Gastroesophageal sphincter (tissue), 4 donors: ENCODE measurements at places on chromosomes 2 and 18. TPM values are rescaled to one million over a fixed set of nuclear protein-coding genes. Genes with fewer than 3 reads are reported as not detected.
A peak's percentile ranks its signal among the peaks of the same experiment; 100 is the strongest.

C2orf80 gene
- not detected for total RNA-seq

DNA sequence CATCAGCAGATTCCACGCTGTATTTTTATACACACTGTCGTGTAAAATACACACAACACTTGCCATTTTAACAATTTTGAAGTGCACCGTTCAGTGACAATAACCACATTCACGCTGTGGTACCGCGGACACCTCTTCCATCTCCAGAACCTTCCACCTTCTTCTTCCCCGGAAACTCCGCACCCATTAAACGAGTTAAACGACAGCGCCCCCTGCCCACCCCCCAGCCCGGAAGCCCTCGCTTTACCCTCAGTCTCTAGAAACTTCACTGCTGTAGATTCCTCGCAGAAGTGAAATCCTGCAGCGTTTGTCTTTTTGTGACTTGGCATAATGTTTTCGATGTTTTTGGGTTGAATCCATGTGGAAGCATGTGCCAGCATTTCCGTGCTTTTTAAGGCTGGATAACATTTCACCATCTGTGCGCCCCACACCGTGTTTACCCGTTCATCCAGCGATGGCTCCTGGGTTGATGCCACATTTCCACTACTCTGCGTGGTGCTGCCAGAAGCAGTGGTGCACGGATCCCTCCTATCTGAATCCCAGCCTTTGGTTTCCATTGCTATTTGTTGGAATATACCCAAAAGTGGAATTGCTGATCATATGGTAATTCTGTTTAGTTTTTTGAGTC lies 32.0 kb upstream of the TMEM18 start:
- no peak for ATAC-seq

DNA sequence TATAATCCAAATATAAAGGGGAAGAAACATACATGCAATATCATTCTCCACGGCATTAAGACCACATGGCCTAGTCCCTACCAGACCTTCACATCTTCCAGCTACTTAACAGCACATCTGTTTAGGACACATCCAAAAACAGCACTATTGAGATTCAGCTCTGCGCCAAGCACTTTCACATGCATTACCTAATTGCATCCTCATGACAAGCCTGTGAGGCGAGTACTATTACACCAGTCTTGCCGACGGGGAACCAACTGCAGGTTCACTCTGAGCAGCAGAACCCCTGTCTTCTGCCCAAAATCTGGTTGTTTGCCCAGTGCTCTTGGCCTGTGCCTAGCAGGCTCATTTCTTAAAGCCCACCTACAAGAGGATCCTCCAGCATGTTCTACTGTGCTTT lies 66.7 kb downstream of the AAK1 start:
- ATAC-seq, result no peak

DNA sequence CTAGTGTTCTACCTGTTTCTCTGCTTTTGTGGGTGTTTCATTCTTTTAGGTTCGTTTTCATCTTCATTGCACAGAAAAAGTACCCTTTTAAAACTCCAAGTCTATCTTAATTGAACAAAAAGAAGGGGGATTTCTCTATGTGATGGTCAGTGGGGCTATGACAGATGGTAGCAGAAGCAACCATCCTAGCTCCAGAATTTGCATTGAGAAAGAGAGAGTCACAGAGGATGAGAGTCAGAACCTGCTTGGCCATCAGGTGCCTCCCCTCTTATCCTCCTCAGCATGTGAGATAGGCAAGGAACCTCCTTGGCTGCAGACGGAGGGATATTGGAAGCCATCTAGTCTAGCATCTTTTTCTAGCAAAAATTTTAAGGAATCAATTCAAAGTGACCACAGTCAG lies 398.0 kb upstream of the DCC start:
- no peak for ATAC-seq

RND3 gene
- total RNA-seq, result 105 TPM

DNA sequence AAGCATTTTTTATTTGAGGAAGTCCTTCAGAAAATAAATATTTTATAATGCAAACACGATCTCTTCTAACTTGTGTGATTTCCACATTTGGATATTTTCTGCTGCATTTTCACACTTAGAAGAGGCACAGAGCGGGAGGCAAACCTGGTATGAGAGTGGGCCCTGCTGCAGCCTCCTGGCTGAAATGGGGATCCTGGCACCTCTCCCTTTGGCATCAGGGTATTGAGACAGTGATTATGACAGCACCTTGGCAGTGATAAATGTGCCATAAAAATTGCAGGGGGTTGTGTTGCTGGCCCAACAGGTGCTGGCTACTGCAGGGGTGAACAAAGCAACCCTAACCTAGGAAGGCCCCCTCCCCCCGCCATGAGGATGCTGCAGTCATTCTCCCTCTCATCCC lies 128.6 kb downstream of the TSN start:
- no peak for ATAC-seq

DNA sequence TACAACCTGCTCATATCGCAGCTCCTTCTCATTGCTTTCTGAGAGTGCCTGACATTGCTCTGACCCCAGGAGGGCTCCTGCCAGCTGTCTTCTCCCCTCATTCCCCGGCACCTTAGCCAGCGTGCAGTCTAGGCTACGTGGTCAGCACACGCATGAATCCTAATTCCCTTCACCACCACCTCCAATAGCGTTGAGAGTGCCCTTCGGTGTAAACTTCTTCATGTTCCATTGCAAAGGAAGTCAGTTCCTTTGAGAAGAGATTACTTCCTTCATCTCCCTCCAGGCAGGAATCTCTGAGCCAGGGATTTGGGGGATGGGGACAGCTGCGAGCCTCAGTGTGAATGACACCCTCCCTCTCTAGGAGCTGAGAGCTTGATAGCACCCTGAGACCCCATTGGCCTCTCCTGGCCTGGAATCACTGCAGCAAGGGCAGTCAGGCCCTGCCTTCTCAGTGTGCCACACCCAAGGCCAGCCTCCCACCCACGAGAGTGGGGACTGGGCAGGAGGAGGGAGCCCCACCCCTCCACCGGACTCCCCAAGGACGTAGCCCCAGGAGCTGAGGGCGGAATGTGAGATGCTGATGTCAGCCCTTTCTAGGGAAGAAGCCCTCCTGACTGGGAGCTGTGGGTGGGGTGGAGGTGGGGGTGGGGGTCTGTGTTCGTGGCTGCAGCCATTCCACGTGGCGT lies 53.4 kb downstream of the SLC66A2 start:
- ATAC-seq, result no peak

GRCh38 chr2:201260302-201260800 lies at the start of gene CASP8:
Gene CASP8, plus strand, starts transcription at chr2:201260536. Its CDS starts 5,951 bp downstream, at chr2:201266487.
- ATAC-seq, result peak; percentile 32

LRP2 gene
- total RNA-seq, result not detected

GRCh38 chr2:29530281-29530680 lies 391.1 kb downstream of the ALK start:
- no peak for ATAC-seq

CCDC141 gene
- total RNA-seq, result 6.2 TPM

DNA sequence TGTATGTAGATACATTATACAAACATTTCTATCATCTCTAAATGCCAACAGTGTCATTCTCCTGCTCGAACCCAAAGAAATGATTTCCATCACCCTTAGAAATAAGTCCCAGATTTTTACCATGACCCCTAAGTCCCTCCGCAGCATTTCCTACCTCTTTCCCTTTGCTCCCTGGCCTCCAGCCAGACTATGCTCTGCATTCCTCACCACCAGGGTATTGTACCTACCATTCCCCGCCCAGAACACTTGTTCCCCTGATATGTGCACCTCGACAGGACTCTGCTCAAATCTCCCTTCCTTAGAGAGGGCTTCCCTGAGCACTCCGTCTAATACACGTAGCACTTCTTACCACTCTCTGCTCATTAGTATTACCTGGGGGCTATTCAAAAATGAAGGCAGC lies 630.2 kb downstream of the ARHGAP15 start:
- no peak for ATAC-seq

- ATAC-seq, result no peak
These were observed 11.6 kb downstream of the MAIP1 start for GRCh38 chr2:199966976-199967375.

DNA sequence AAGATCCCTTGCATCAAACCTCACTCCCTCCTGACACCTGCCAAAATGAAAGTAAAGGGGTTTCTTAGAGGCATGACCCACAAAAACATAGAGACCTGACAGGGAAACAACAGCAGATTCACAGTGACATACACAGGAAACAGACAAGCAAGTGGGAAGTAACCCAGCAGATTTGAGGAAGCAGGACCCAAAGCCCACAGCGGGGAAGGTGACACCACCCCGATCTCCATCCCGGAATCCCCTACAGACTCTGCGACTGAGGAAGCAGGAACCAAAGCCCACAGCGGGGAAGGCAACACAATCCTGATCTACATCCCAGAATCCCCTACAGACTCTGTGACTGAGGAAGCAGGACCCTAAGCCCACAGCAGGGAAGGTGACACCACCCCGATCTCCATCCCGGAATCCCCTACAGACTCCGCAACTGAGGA lies 21.6 kb downstream of the CIB4 start:
- ATAC-seq, result no peak

KIF5C gene
- total RNA-seq, result 5.4 TPM

C2orf66 gene
- total RNA-seq, result not detected

DNA sequence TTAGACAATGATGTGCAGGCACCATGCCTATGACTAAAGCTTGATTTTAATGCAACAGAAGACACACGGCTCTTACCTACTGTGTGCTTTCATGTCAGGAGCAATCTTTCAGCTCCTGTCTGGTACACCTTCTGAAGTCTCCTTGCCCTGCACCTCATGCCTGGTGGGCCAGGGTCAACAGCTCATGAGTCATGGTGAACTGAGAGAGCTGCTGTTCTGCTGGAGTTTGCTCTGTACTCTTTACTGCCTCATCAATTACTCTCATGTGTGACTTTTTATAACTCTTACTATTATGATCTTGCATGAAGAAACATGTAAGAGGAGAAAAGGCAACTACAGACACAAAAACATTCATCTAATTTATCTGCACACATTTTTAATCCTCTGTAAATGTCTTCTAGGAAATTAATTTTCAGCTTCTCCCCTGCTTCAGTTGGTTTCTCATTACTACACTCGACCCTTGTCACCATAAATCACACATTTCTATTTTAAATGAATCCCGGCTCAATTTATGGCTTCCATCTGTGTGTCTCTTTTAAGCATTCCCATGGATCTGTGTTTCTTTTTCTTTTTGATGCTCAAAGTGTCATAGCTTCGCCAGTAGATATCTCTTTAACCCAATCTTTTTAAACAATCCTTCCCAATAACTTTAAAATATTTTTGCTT lies 9.7 kb downstream of the SERPINB7 start:
- ATAC-seq, result no peak

DNA sequence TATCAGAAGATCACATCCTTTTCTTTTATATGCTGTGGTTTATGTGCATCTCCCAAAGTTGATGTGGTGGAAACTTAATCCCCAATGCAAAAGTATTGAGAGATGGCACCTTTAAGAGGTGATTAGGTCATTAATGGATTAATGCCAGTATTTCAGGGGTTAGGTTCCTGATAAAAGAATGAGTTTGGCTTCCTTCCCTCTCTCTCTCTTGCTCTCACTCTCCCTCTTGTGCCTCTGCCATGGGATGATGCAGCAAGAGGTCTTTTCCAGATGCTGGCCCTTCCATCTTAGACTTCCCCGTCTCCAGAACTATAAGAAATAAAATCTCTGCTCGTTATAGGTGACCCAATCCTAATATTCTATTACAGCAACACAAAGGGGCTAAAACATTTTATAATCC lies 85.0 kb downstream of the TTC27 start:
- ATAC-seq, result peak; percentile 22

DNA sequence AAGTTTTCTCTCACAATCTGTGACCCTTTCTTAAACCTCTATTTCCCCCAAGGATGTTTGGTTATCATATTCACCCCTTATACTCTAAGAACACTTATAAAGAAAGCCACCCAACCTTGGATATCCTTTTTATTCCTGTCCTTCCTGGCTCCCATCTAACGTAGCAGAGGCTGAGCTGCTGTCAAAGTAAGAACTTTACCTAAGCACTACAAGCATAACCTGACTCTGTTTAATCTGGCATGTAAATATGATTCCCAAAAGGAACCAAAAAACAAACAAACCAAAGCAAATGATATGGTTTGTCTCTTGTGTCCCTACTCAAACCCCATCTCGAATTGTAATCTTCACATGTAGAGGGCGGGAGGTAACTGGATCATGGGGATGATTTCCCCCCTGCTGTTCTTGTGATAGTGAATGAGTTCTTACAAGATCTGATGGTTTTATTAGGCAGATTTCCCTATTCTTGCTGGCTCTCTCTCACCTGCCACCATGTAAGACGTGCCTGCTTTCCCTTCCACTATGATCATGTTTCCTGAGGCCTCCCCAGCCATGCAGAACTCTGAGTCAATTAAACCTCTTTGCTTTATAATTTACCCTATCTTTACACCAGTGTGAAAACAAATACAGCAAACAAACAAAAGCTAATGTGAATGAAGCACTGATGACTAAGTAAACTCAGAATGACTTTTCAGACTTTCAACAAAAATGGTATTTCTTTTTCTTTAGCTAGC lies 72.7 kb upstream of the SPOPL start:
- no peak for ATAC-seq

DNA sequence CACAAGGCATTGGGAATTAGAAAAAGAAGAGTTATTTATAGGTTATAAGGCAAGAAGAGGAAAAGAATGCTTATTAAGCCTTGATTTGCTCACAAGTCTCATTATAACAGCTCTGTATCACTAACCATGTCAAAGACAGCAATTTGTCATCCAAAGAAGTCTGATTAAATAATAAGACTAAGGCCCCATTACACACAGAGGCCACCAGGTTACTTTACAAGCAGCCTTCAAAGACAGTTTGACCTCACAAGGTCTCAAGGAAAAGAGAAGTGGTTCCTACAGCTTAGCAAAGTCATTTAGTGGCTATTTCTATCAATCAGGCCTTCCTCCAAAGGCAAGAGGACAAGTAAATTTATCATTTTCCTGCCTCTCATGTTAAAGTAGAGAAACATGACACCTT lies 188.5 kb downstream of the MBD2 start:
- no peak for ATAC-seq

DNA sequence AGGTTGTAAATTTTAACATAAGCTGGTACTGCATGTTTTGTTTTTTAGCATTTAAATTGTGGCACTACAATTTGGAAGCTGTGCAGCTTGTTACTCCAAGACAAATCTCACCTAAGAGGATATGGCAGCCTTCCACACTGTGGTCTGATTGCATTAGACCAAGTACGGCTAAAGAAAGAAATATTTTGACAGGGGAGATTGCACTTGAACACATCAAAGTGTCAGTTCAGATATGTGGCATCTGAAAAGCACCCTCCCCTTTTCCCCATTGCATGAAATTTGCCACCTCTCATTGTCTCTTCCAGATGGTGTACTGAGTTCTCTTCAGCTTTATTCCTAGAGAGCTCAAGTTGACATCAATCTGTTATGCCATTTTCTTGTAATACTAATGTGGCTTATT lies 295.9 kb downstream of the ERBB4 start:
- ATAC-seq, result no peak

- no peak for ATAC-seq
These were observed 699.9 kb upstream of the SLC8A1 start for GRCh38 chr2:41151746-41152145.

- no peak for ATAC-seq
These were observed 21.6 kb downstream of the SMAD7 start for GRCh38 chr18:48929212-48929612.

DNA sequence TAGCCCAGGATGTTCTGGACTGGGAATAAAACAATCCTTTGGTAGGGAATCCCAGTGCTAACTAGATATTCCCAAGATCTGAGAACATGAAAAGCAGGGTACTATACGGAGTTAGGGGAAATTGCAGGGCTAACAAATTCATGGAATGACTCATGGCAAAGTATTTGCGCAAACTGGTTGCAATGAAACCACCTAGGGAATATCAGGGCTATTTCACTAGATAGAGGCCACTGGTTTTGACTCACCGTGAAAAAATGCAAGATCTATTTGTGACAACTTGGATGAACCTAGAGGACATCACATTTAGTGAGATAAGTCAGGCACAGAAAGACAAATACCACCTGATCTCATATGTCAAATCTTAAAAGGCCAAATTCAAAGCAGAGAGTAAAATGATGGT lies 233.3 kb downstream of the MBD2 start:
- no peak for ATAC-seq
